ENCODE measurements at places on chromosomes 16 and 17.

DNA sequence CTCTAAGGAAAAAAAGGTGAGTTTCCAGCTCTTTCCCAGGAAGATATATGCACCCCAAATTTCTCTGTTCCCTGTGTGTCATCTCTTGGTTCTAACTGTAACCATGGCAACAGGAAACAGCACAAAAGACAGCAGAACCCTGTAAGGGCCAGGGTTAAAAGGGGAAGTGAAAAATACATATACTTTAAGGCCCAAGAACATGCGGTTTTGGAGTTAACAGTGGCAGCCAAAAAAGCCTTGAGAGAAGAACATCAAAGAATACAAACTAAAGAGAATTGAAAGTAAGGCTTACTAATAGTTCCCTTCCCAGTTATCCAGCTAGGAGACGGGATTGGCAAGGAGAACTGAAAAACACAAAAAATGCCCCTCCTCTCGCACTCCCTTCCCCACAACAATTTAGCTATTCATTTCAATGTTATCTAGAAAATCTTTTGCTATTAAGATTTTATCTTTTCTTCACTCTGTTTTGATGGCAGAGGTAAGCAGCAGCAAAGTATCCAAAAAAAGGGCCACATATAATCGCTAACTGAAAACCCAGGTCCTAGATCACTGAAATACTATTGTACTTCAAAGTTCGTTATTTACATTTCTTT lies 1.5 kb downstream of the SPOP start:
- peak; percentile 27 for DNase-seq

DNA sequence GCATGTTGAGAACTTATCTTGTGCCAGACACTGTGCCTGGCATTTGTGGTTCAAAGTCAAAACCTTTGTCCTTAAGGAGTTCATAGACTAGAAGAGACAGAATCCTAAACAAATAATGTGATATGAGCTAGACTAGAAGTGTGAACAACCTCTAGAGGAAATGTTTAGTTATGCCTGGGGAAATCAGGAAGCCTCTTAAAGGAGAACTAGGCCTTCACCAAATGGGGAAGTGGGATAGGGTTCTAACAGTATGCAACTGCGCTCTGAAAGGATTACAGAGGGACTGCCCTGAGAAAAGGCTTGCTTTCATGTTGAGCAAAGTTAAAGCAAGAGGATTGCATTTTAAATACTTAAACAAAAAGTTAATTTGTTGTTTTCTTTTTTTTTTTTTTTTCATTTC lies 4.9 kb downstream of the RUNDC1 start:
- no peak for DNase-seq

- no peak for DNase-seq
Measured at GRCh38 chr17:80415626-80416137, 715 bp downstream of the ENDOV start.

DNA sequence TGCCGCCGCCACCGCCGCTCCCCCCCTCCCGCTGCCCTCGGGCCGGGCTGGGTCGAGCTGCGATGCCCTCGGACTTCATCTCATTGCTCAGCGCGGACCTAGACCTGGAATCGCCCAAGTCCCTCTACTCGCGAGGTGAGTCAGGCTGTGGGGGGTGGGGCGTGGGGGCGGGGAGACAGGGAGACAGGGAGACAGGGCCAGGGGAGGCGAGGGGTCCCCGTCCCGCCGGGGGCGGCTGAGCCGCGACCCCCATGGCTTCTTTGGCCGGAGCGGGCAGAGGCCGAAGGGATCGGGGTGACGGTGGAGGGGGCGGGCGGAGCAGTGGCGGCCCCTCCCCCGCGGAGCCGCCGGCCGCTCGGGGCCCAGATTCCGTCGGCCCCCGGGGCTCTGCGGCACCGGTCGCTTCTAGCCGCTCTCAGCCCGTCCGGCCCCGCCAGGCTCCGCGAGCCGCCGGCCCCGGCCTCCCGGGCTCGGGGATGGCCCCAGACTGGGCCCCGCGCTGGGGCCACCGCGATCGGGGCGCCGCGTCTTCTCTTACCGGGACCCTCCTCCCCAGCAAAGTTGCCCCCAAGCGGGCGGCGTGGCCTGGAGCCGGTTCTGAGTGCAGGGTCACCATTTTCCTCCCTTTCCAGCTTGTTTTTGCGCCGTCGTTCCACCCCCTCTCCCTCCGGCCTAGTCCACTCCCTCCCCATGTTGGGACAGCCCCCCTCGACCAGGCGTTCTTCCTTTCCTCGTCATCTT lies 644 bp downstream of the NFAT5 start:
- DNase-seq: no peak

- no peak for DNase-seq
Measured at GRCh38 chr16:47029724-47030123, 56.2 kb upstream of the DNAJA2 start.

GRCh38 chr16:56369202-56369601 lies 56.1 kb downstream of the AMFR start:
- no peak for DNase-seq

GRCh38 chr16:674214-674881 lies 1.1 kb upstream of the RHBDL1 start:
- DNase-seq: no peak

GRCh38 chr16:7397901-7398300 lies 65.3 kb downstream of the RBFOX1 start:
- no peak for DNase-seq

All from activated CD4-positive, alpha-beta memory T cell treated with anti-CD3 and anti-CD28 coated beads, Interleukin-2, amount 10 ng/mL, durations not matched to agents 7 days and 5 days (primary cell).